ENCODE measurements at places on chromosomes 4 and X.

DNA sequence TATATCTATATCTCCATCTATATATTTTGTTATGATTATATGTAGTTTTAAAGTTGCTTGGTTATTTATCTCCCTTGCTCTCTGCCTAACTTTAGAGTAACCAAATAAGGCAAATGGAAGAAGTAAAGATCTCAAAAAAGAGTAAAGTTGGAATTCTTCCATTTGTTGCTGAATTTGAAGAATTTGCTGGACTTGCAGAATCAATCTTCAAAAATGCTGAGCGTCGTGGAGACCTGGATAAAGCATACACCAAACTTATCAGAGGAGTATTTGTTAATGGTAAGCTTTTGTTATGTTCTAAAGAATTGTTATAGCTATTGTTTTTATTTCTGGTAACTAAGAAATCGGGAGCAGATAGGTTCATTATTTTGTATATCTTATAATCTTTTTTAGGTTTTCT, 43.2 kb downstream of the EXOC1 start:
- DNase-seq = no peak

- no peak for DNase-seq
Observed at GRCh38 chr4:105630670-105631655, 77.5 kb downstream of the INTS12 start.

GRCh38 chr4:185304541-185304940, 91.2 kb downstream of the LRP2BP start:
- no peak for DNase-seq

DNA sequence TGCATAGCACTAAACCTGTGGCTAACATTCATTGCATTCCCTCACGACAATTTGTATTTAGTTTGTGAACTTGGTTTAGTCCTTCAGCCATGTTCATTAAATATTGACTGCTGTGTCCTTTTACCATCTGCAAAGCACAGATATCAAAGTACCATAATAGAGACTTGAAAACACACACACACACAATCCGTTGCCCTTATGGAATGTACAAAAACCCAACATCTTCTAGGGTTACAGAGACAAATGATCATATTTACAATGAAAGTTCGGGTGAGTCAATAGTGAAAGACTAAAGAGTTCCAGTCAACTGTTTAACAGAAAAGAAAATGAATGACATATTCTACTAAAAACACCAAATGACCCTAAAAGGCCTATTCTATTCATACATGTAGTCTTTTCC, 50.8 kb upstream of the TXK start:
- no peak for DNase-seq

- no peak for DNase-seq
Observed at GRCh38 chr4:166078383-166078782, 205.3 kb downstream of the TLL1 start.

GRCh38 chr4:34676400-34676799, 1567.9 kb downstream of the ARAP2 start:
- DNase-seq = no peak

- DNase-seq = no peak
Observed at GRCh38 chrX:72495046-72495445, 77.6 kb downstream of the HDAC8 start.

GRCh38 chrX:93673869-93674271, at the start of gene FAM133A:
Gene FAM133A, plus strand, starts transcription at chrX:93674206. Its CDS starts 35,214 bp downstream, at chrX:93709420.
- DNase-seq = no peak

DNA sequence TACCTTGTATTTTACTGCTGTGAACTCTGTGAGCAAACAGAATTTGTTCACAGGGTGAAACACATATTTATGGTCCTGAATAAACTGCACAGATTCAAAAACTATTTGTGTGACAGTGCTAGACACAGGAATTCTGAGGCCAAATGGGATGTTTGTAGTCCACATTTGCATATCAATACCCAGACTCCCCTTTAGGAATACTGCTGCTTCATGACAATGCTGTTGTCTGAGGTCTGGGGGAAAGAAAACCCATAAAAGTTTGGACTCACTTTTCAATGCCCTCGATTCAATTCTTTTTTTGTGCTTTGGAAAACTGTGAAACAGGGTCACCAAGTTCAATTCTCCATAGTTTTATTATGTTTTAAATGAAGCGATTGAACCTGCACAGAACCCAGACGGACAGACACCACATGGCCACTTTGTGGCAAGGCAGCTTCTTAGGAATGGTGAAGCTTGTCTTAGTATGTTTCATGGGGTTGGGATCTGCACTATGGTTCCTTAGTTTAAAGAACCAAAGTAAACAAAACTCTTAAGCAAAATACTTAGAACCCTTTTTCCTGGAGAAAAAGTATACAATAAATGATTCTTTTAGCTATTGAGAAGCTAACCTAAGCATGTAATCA, 92.3 kb upstream of the MAD2L1 start:
- DNase-seq = no peak

DNA sequence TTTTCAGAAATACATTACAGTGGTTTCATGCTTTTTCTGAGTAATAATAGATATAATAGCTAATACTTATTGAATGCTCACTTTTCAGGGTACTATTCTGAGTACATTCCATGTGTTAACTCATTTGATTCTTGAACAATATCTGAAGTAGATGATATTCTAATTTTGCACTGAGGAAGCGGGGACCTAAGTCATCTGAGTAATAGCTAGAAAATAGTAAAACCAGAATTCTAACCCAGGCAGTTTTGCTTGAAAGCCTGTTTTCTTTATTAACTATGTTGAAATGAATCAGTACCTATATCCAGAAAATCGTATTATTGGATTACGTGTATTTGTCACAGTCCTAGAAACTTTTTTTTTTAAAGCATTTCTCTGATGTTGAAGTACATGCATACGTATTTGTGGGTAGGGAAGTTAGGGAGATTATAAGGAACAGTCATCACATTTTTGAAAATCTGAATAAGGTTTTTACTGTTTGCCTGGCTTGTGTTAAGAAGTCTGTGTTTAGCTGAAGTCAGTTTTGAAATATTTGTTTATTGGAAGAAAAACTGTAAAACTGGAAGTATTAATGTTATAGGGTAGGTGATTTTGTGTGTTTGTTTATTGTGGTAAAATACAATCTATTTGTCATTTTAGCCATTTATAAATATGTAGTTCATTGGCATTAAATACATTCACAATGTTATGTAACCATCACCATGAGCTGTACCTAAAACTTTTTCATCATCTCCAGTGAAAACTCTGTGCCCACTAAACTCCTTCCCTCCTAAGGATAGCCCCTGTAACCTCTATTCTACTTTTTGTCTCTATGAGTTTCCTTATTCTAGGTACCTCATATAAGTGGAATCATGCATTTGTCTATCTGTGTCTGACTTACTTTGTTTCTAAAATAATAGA, 55.3 kb downstream of the FIP1L1 start:
- DNase-seq = no peak

Data from NCI-H1436 treated with DMSO at 0.1 percent for 48 hours (cell line).